ENCODE measurements at places on chromosomes 5 and 9.

- DNase-seq = no peak
Measured at GRCh38 chr5:21398511-21398910, 1410.5 kb upstream of the CDH18 start.

DNA sequence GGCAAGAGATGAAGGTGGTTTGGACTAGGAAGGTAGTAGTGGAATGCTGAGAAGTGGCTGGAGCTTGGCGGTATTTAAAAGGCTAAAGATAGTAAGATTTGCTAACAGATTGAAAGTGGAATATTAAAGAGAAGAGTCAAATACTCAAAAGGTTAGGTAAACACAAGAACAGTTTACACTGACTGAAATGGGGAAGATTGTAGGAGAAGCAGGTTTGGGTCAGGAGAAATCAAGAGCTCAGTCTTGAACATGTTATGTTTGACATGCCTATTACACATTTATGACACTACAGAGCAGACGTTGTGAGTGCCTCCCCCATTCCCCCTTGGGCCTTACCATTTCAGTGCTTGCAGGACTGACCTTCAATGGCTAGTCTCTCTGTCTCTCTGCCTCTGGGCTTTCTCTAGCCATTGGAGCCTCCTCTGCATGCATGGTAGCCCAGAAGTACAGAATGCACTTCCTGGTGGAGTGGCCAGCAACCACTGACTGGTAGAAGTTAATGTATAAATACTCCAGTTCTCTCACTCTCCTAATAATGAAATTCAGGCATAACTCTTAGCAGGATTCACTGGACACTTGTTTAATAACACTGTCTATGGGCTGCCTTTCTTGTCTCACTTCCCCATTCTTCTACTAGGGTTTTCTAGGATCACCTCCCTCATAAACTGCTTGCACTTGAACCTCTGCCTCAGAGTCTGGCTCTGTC lies 56.8 kb downstream of the HMGCS1 start:
- DNase-seq = no peak

DNA sequence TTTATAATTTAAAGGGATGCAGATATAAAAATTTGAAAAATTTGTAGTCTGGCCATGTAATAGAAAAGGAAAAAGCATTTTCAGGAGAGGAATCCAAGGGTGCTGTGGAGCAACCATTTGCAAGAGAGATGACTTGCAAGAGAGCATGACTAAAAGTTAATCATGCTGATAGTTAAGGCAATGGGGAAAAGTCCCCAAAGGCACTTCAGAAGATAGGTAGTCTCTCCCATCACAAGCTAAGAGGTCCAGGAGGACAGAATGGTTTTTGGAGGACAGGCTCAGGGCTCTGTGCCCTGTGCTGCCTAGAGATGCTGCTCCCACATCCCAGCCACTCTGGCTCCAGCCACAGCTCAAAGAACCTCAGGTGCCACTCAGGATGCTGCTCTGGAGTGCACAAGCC lies 38.8 kb downstream of the DNAJB5 start:
- peak; percentile 51 for DNase-seq

GRCh38 chr9:87212605-87213021 lies 265.3 kb upstream of the GAS1 start:
- DNase-seq = peak; percentile 26

DNA sequence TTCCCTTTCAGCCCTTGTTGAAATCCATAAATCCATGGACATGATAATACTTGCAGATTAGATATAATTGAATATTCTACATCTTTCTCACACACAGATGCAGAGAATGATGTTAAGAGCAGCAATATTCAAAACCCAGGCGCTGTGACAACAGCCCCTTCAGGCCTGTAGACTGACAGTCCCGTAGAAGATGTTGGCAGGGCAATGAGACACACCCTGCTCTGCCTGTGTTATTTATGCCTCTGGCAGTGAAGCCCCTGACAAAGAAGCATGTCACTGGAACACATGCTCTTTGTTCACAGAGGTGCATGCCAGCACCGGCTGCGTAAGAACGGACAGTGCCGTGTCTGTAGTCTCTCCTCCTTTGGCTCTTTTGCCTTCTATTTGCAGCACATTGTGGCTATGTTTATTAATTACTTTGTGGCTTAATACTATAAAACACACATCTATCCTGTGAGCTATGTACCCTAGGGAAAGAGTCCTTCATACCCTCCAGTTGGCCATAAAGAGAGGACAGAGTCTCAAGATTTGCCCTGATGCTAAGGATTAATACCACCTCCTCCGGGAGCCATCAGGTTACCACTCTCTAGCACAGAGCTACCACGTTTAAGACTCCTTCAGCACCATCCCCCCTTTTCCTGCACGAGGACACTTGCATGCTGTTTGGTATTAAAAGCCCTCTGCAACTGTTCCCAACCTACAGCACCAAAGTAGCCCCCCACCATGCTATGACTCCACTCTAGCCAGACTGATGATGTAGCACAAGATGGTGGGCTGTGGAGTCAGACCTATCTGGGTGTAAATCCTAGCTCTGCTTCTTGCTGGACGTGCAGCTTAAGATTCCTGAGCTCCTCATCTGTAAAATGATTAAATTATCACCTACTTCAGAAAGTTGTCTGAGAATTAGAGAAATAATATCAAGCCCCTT lies 2.0 kb upstream of the ANP32B start:
- peak; percentile 62 for DNase-seq

- DNase-seq = peak; percentile 48
Measured at GRCh38 chr9:116596646-116597045, 90.5 kb upstream of the TRIM32 start.

GRCh38 chr5:100566382-100567141 lies 31.4 kb downstream of the FAM174A start:
- no peak for DNase-seq

DNA sequence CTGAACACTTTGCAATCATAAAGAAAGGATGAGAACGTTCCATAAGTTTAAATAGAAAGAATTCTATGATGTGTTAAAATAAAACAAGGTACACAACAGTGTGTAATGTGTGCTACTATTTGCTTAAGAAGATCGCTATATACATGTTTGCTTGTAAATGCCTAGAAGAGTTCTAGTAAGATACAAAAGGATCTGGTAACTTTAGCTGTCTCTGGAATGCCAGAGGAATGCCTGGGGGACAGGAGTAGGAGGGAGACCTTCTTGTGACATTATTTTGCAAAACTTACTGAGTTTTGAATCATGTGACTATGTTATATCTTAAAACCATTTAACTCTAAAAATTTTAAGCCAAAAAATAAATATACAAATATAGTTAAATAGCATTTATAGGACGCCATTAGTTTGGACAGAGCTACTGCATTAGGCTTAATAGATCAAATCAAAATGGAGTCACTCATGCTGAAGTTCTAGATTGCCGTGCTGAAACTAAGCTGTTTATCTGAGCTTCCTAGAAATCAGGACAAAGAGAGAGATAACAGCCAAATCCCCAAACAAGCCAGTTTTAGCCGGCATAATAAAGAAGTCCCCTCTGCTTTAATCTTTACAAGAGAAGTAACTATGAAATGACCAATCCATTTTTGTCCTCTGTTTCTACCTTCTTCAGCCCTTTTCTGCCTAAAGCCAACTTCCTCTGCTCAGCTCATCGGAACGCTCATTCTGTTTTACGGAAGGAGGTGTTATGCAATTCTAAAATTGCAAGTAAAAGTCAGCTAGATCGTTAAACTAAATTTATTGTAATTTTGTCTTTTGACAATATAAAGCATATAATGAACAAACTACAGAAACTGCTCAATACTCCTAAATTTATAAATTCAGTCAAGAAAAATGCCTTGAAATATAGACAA lies 44.8 kb downstream of the LIX1 start:
- no peak for DNase-seq

- DNase-seq = peak; percentile 72
Measured at GRCh38 chr5:109690242-109690974, 681 bp downstream of the MAN2A1 start.

- DNase-seq = no peak
Measured at GRCh38 chr9:123065196-123065595, 31.7 kb downstream of the GPR21 start.

DNA sequence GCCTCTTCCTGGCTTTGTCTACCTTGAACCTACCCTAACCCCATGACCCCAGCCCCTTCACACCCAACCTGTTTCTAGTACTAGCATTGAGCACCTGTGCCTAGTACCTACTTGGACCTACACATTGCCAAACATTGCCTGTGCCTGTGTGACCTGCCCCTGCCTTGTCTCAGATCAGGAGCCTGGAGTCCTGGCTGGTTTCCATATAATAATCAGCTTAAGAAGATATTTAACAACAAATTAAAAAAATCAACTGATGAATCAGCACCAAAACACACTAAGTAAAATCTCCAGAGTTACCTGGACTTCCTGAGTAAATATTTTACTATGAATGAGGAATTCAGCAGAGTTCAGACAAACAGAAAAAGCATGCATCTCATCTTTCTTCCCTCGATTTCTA lies 17.7 kb downstream of the LPAR1 start:
- no peak for DNase-seq

GRCh38 chr9:23447166-23447565 lies 378.9 kb downstream of the ELAVL2 start:
- DNase-seq = no peak

DNA sequence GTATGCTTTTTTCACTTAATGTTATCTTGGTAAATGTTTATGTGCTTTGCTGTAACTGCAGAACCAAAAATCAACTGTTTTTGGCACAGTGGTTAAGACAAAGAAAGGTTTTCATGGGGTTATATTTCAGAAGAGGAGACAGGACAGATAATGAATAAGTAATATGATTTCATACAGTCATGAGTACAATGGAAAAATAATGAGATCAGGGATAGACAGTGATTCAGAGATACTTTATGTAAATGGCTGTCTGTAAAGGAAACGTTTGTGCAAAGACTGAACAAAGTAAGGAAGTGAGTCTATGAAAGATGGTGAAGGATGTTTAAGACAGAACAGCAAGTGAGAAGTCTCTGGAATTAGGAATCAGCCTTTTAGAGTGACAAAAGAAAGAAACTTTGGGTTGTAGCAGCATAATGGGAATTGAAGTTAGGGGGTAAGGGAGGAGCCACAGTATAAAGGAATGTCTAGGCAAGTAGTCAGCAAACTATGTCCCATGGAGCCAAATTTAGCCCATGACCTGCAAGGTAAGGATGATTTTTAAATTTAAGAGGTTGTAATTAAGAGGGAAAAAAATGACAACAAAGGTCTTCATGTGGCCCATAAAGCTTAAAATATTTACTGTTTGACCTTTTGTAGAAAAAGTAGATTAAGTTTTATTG lies 55.0 kb downstream of the TNPO1 start:
- DNase-seq = peak; percentile 49

- no peak for DNase-seq
Measured at GRCh38 chr5:54894957-54895815, 90.2 kb downstream of the ESM1 start.

GRCh38 chr9:82968816-82969215 lies 94.1 kb downstream of the RASEF start:
- DNase-seq = no peak

DNA sequence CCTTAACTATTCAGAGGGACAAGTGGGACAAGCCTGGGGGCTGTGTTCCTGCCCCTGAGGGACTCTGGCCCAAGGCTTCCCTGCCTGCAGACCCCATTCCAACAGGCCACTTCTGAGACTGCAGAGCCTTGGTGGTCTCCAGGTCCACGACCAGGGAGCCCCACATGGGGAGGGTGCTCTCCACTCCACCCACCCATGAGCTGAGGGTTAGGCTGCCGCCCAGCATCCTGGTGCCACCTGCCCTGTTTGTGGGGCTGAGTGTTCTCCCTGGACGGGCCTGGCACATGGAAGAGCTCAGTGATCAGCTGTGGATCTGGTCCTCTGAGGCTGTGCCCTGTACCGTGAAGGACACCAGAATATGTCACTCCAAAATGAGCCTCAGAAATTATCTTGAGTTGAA lies 2.5 kb upstream of the ABO start:
- no peak for DNase-seq

GRCh38 chr9:2936221-2936620 lies 92.3 kb upstream of the PUM3 start:
- DNase-seq = no peak

DNA sequence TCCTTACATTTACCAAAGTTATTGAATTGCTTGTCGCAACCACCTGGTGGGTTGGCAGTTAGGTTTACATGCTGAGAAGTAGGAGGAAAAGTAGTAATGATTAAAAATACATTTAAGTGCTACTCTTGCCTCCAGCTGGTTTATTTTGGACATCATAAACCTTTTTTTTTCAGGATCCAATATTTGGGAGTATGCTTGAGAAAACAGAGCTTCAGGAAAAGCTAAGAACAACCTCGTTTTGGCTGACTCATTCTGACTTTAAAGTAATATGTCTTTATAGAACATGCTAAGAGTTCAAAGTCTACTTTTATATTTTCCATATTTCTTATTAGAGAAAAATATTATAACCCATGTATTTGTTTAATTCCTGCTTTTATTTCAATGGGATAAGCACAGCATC lies 41.7 kb upstream of the BNC2 start:
- no peak for DNase-seq

GRCh38 chr5:141574122-141574510 lies 44.7 kb downstream of the DIAPH1 start:
- DNase-seq = no peak

DNA sequence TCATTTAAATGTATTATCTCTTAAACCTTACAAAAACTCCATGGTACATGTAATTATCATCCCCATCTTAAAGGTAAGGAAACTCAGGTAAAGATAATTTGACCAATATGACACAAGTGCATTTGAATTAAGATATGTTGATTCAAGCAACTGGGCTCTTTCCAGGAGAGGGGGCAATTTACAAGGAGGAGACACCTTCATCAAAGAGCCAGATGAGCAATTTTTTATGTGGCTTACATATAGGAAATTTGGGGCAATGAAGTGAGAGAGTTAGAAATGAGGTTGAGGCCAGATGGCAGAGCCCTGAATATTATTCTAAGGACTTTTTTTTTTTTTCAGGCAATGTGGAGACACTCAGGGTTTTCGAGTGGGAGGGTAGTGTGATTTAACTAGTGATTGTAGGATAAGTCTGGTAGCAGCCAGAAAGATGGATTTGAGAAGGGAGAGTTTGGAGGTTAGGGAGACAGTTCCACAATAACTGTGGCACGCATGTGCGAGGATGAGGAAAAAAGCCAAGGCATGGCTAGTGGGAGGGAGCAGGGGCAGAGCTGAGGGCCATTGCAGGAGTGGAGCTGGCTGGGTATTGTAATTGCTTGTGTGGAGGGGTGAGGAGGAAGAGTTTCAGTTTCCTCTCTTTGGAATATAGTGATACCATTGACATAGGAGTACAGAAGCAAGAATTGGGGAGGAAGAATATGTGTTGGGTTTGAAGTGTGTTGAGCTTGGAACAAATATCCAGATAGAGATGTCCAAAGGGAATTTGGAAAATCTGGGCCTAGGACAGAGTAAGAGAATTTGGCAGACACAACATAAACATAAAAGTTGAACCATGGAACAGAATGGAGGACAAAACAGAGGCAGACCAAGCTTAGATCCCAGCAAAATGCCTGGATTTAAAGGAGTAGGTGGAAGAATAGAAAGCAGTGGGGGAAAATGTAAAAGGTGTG lies 72.0 kb downstream of the ACTBL2 start:
- no peak for DNase-seq

- DNase-seq = no peak
Measured at GRCh38 chr5:113124265-113124664, 147.7 kb downstream of the DCP2 start.

DNA sequence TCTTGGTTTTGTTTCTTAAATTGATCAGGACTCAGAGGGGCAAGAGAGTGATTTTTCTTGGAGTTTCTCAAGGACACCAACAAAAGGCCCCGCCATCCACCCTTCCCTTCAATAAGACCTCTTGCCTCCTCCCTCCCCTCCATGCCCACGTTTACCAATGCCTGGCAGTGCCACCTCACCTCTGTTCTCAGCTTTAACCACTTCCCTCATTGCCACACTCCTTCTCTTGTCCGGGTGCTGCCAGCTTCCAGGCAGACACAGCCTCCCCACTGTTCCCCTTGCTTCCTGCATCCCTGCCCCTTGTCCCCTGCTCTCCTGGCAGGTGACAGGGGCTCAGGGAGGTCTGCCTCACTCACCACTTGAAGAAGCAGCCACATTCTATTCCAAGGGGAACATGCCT lies 90.8 kb downstream of the LHX2 start:
- no peak for DNase-seq
